HuH-7.5 (cell line): ENCODE measurements at places on chromosomes 2 and 18.

GRCh38 chr18:24651434-24651833 is 191.0 kb downstream of the HRH4 start:
- DNase-seq: no peak

DNA sequence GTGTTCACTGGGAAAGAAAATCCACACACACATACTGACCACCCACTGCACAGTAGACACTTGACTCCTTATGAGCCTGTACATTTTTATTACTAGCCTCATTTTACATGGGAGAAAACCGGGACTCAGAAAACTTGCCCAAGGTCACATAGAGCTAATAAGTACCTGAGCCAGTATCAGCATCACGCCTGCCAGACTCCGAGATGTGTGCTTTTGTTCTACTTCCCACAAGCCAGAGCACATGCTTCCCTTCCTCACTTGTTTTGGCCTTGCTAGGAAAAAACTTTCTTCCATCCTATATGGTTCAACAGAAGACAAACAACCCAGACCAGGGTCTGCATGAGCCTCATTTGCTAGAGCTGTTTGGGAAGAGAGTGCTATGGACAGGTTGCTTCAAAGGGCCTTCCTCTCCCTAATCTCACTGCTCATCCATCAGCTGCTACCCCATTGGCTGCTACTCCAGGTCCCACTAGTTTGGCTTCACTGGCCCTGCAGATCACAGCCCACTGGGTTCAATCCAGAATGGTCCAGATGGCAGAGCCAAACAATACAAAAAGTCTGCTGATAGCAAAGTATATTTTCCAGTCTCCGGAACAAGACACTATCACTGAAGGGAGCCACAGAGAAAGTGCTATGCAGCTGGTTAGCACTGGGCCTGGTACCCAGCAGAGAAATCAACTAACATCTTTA is 63.9 kb downstream of the STK39 start:
- no peak for DNase-seq

GRCh38 chr2:105344704-105345345 is 7.5 kb downstream of the C2orf49 start:
- DNase-seq: no peak

DNA sequence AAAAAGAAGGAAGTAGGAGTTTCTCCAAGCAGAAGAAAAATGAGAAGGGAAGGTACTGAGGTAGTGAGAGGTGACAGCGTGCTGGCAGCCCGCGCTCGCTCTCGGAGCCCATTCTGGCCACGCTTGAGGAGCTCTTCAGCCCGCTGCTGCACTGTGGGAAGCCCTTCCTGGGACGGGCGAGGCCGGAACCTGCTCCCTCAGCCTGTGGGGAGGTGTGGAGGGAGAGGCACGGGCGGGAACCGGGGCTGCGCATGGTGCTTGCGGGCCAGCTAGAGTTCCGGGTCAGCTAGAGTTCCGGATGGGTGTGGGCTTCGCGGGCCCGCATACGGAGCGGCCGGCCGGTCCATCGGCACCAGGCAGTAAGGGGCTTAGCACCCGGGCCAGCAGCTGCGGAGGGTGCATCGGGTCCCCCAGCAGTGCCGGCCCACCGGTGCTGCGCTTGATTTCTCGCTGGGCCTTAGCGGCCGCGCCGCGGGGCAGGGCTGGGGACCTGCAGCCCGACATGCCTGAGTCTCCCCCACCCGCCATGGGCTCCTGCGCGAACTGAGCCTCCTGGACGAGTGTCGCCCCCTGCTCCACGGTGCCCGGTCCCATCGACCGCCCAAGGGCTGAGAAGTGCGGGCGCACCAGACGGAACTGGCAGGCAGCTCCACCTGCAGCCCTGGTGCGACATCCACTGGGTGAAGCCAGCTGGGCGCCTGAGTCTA is 11.1 kb upstream of the CYS1 start:
- DNase-seq: no peak

DNA sequence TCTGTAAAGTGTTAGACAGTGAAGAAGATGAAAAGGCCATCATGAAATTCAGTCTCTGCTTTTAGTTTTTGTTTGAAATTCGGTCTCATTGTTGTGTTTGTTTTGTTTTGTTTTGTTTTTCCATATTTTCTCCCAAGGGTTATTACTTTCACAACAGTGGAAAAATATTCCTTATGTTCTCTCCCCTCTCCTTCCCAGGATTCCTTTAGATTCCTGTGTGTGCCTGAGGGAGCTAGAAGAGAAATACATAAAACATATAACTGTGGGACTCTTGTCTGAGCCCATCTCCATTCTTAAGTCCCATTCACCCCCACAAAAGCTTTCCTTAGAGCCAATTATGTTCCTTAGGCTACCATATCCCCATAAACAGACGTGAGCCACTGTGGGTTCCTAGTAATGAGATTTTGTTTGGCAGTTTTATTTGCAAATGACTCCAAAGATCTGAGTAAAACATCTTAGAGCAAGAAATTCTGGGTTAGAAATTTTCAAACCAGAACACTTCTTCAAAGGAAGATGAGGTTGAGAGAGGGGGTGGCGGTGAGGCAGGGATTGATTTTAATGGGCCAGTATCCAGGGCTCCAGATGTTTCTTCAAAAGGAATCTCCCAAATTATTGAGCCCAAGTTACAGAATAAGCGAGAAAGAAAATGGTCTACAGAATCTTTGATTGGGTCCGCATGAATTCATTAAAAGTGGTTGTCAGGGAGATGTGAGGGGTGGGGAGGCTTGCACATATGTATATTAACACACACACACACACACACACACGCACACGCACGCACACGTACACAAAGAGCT is 157.8 kb upstream of the TNP1 start:
- DNase-seq: no peak

DNA sequence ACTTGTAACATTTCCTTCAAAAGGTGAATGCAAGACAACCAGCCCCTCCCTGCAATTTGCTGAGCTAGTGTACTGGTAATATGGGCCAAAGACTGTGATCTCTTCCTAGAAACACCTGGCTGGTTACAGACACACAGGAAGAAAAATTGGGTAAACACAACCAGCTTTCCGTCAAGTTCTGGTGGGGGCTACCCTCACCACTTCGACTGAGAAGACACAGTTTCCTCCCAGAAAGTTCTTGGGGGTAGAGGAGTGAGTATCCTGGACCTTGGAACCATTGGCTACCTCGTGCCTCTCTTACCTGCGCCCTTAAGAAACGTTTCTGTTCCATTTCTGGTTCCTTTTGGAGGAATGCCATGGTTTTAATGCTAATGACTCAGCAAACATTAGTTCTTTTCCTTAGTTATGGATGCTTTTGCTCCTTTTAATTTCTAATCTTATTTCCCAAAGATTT is 120.9 kb upstream of the DLX2 start:
- DNase-seq: no peak

- DNase-seq: no peak
These were observed 16.3 kb downstream of the ZFP36L2 start for GRCh38 chr2:43210125-43210466.

GRCh38 chr2:173669271-173669853 is 295.8 kb downstream of the SP3 start:
- DNase-seq: no peak

DNA sequence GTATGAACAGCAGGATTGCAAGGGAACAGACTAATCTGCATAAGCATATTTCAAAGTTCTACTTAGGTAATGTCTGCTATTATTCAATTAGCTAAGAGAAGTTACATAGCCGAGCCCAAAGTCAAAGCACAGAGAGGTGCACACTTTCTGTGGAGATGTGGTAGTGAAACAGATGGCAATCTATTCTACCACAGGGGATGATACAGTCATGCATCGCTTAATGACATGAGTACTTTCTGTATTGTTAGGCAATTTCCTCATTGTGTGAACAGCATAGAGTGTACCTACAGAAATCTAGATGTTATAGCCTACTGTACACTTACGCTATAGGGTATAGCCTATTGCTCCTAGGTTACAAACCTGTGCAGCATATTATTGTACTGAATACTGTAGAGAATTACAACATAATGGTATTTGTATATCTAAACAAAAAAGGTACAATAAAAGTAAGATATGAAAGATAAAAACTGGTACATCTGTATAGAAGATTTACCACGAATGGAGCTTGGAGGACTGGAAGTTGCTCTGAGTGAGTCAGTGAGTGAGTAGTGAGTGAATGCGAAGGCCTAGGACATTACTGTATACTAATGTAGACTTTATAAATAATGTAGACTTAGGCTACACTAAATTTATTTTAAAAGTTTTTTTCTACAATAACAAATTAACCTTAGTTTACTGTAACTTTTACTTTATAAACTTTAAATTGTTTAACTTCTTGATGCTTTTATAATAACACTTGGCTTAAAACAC is 197.6 kb downstream of the MBD5 start:
- DNase-seq: no peak

GRCh38 chr2:150167711-150168110 is 319.8 kb downstream of the RND3 start:
- no peak for DNase-seq

DNA sequence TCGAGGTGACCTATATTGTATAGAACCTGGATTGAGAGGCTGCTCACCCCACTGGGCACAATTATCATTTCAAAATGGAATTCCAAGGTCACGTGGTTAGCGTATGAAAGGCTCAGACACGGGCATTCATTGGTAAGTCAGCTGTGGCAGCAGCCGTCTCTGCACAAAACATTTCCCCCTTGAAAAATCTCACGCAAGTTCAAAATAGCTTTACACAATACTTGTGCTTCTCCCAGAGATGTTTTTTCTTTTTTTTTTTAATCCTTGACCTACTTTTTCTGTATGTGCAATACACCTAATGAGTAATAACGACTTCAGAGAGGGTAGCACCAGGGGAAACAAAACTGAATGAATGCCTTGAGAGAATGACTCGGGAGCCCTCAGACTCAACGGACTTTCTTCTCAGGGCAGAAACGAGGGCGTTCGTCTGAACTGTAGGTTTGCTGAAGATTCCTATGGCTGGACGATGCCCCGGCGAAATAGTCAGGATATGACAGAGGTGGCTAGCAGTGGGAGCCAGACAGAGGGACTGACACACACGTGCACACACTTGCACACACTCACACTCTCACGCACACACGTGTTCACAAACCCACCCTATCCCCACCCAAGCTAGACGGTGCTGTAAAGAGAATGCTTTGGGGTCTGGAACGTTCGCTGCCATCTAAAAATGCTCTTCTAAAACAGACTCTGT is 77.8 kb downstream of the PDCL3 start:
- no peak for DNase-seq

DNA sequence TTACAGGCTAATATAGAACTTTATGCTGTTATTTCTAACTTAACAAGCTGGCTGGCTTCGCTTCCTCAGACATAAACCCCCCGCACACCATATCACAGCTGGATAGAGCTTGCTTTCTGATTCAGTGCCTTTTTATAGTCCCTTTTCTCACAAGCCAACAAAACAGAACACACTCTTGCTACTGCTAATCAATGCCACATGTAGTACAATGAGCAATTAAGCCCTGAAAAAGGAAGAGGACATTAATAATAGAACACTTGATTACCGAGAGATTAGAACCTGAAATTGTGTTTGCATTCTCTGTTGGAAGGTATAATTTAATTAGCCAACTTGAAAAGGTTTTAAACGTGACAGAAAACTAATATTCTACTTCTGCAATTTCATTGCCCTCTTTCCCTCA is 267.7 kb upstream of the CYRIA start:
- no peak for DNase-seq

GRCh38 chr2:22134421-22134820 is 1010.7 kb downstream of the TDRD15 start:
- DNase-seq: no peak

DNA sequence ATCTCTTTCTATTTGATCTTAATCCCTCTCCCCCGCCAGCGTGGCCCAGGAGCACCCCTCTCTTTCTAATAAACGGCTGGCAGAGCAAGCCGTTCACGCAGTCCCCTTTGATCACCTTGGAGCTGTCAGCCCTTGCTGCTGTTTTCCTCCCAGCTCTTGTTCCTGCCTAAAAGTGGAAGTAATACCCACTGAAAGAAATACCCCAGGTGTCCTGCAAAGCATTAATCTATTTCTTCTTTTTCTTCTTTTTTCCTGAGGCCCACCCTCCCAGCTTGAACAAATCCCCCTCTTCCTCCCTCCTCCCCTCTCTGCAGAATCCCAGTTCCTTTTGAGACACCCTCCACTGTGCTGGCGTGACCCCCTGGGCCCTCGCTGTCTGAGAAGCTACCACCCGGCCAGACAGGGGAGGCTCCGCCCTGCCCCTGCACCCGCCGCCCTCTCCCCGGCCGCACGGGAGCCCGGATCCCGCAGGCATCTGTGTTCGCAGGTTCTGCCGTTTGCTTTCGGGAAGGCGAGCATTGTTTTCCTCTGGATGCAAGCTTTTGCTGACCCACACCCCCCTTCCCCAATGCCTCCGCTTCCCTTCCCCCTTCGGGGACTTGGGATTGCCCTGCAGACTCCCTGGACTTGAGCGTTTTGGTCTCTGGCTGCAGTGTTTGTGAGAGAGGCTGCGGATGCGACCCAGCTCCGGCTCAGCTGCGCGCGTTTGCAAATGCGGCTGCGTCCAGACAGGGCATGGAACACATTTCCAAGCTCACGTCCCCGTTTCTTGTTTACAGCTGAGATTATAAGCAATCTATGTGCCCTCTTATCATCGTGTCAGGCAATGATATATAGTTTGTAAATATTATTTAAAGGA is 631.5 kb downstream of the NYAP2 start:
- DNase-seq: peak; percentile 42

- DNase-seq: no peak
These were observed 39.8 kb downstream of the MYO7B start for GRCh38 chr2:127575185-127575765.

GRCh38 chr18:61350578-61350977 is 17.3 kb downstream of the CDH20 start:
- DNase-seq: no peak

DNA sequence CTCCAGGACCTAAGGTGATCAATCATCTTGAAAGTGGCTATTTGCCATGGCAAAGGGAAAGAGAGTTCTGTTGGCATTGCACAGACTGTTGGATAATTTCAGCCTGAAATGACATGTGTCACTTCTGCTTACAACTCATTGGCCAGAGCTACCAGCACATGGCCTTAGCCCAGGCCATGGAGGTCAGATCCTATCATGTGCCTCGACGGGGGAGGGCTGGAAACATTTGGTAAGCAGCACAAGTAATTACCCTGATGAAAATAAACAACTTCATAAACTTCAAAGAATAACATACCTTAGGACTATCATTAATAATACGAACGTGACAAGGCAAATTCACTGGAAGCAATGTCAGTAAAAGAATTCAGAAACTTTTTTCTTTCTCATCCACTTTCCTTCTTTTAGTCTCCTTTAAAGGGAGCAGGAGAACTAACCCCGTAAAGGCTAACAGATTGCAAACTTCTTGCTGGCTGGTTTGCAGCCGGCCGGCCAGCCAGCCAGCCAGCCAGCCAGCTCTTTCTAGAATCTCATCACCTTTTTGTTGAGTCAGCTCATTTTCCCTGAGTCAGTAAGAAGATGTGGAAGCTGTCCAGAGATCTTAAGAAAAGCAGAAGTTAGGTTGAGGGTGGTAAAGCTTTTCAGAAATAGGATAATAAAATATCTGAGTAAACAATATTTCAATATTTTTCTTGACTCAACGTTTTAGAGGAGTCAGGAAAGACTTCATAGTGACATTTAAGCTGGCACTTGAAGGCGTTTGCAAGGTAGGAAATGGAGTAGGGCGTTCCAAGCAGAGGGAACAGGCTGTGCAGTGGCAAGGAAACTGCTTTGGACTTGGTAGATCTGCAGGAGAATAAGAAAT is 31.9 kb downstream of the CNRIP1 start:
- DNase-seq: no peak

- DNase-seq: peak; percentile 7
These were observed 98.5 kb downstream of the DSEL start for GRCh38 chr18:67417864-67418523.
